ENCODE measurements at places on chromosomes 1 and 21. TPM values are rescaled to one million over a fixed set of nuclear protein-coding genes. Genes with fewer than 3 reads are reported as not detected.

DNA sequence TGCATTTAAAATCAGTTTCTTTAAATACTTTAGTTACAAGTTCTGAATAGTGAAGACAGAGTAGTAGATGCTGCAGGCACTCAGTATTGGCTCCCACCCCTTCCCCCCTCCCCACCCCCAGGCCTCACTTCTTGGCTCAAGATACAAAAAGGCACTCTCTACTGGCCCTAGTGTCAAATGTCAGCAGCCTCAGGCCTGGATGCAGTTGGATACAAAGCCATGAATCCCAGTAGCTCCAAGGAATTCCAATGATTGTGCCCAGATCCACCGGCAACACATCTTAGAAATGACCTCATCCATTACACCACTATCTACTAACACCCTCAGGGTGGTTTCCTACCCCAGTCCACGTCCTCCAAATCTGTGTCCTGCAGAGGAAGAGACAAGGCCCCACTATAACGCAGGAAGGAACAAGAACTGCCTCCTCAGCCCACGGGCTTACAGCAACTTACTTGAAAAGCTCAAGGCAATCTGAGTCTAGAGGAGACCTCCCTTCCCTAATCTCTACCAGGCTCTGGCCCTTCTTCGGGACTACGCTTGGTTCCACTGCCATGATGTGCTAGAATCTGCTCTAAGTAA is 17.6 kb downstream of the ACADM start:
- DNase-seq = no peak

GRCh38 chr1:82366689-82367088 is 566.0 kb downstream of the ADGRL2 start:
- no peak for DNase-seq

GRCh38 chr1:155134322-155134721 is 1.3 kb upstream of the SLC50A1 start:
- no peak for DNase-seq

GRCh38 chr21:38804030-38804788 is 1.5 kb upstream of the ETS2 start:
- DNase-seq = no peak

GRCh38 chr1:202656057-202656456 is 54.2 kb downstream of the SYT2 start:
- no peak for DNase-seq

- no peak for DNase-seq
Measured at GRCh38 chr21:32083197-32083596, 195.7 kb downstream of the MIS18A start.

GRCh38 chr1:29520571-29521437 is 284.5 kb downstream of the PTPRU start:
- no peak for DNase-seq

- no peak for DNase-seq
Measured at GRCh38 chr1:43206600-43207228, 34.6 kb downstream of the CFAP57 start.

GRCh38 chr21:38912102-38912629 is 106.4 kb downstream of the ETS2 start:
- DNase-seq = no peak

DNA sequence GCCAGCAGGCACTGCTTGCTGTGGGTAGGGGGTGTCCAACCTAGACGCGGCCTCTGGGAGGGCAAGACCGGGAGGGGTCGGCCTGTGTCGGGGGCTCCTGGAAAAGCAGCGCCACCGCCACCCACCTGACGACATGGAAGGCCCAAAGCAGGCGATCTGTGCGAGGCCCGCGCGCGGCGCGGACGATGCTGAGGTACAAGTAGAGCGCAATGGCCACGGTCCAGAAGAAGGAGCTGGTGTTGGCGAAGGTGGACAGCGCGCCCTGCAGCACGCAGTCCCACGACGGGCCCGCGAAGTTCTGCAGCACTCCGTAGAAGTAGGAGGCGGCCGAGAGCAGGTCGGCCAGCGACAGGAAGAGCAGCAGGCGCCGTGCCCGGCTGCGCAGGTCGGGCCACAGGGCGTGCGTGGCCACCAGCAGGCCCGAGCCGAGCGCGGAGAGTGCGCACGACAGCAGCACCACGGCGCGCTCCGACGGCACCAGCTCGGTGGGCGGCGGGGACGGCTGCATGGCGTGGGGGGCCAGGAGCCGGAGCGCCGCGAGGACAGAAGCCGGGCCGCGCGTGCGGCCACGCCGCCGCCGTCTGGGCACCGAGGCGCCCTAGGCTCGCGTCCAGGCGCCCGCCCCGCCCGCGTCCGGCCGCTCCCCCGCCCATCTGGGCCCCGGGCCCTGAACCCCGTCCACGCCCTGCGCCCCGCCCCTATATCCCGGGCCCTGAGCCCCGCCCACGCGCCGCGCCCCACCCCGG is at the start of gene GPR157:
GPR157 (minus strand) TSS at position 583 of the 746 bp plus-strand sequence; CDS start at position 508, 75 bp downstream.
- DNase-seq = peak; percentile 70

DNA sequence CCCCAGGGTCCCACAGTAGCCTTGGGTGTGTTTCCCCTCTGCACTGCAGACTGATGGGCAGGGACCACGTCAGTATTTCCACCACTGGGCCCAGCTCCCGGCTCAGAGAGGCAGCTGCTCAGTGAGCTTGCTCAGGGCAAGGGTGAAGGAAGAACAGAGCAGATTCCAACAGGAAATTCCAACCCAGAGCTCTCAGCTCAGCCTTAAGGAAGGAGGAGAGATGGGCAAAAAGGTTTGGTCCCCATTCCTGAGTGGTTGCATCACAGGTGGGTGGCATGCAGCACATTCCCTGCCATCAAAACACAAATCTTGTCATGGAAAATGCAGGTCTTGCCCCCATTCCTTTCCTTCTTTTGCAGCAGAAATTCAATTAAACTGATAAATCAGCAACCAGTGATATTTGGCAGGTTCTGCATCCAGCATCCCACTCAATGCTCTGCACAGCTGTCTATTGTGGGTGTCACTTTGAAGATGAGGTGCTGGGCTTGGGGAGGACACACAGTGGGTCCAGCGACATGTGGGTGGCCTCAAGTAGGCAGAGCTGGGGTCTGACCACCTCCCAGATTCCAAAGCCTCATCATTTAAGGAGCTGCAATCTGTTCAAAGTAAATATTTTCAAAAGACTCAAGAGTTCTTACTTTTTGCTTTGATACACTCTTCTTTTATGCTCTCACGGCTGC is 315.4 kb downstream of the DSCAM start:
- DNase-seq = no peak

- no peak for DNase-seq
Measured at GRCh38 chr1:26025517-26025916, 3.9 kb downstream of the EXTL1 start.

DNA sequence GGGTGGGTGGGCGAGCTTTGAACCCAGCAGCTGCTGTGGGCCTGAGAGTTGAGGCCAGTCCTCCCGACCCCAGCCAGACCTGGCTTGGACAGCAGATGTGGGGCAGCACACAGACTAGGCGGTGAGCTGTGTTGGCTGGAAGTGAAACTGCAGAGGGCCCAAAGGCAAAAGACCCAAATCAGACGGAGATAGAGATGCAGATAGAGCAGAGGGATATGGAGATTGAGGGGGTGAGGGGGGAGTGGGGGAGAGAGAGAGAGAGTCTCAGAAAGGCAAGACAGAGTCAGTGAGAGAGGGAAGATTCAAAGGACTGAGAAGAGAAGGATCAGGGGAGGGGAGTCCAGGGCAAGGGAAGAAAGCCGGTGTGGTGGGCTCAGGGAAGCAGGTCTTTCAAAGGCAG is 17.0 kb upstream of the POU3F1 start:
- DNase-seq = no peak

- no peak for DNase-seq
Measured at GRCh38 chr1:155437405-155437804, 116.7 kb downstream of the RUSC1 start.

- no peak for DNase-seq
Measured at GRCh38 chr1:200762089-200762488, 23.4 kb downstream of the CAMSAP2 start.

The PTPN7 gene
- 597 TPM for total RNA-seq

The RXFP4 gene
- 0.16 TPM for total RNA-seq

The DISC1 gene
- total RNA-seq = 3.3 TPM

The SLC22A15 gene
- total RNA-seq = 0.23 TPM

The KRTAP27-1 gene
- not detected for total RNA-seq

The USH2A gene
- not detected for total RNA-seq

The SPRR1A gene
- total RNA-seq = not detected
